Renal pelvis (tissue), 12 donors: ENCODE measurements at places on chromosomes 1 and 21.

GRCh38 chr1:56416495-56416894 is 162.9 kb downstream of the PLPP3 start:
- DNase-seq = no peak

DNA sequence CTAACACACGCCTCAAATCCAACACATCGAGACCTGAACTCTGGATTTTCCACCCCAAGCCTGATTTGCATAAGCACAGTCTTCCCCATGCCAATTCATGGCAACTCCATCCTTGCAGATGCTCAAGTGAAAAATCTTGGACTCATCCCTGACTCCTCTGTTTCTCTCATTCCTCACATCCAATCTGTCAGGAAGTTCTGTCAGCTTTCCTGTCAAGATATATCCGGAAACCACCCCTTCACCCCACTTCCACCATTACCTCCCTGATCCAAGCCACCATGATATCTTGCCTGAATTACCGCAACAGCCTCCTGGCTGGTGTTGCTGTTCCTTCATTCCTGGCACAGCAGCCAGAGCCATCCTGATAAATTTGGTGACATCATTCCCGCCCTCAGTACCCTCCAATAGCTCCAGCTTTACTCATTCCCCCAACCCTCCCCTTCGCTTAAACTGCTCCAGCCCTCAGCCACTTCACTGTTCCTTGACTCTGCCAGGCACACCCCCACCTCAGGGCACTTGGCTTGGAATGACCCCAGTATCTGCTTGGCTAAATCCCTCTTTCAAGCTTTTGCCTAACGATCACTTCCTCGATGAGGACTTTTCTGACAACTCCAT is 17.4 kb downstream of the TCEA3 start:
- DNase-seq = no peak

DNA sequence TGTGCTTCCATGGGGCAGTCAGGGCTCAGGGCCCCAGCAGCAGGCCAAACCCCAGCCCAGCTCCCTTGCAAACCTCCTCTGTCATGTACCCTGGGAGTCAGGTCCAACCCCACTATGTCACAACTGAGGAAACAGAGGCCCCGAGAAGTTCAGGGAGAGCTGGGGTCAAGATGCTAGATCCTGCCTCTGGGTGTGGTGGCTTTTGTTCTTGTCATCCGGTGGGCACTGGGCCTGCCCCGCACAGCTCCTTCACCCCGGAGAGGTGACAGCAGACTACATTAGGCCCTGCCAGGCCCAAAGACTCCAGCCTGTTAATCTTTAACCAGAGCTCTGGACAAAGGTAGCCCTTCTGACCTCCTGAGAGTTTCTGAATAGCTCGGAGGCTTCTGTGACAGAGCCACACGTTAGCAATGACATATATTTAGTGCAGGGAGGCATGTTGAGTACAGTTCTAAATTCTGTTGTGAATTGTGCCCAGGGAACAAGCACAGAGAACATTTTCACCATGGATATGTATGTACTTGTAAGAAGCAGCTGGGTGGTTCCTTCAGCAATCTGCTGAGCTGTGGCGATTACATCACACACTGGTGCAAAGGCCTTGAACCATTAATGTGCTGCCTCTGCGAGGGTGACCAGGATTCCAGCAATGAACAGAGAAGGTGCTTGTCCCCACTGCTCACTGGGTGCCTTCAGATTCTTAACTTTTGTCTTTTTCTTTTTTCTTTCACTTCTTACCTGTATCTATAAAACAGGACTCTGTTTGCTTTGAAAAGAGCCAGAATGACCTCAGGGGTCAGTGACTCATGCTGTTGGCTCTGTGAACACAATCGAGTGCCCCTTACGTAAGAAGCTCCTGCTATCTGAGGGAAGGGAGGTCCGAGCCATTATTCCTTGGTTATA is 102.8 kb downstream of the RHOU start:
- peak; percentile 54 for DNase-seq

DNA sequence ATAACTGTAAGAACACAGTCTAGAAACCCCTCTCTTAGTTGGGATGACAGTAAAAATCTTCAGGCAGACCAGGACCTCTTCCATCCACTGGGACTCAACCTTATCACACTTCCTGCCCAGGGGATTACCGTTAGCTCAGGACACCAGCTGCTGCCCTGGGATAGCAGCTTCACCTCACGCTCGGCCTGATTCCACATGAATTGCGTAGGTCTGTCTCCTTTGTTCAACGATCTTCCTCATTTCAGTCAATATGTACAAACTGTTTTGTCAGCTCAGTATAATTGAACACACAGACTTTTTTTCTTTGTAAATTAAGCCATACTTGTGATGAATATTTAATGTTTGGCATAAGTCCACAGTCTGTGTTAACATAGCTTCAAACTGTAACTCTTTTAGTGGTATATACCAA is 290.4 kb downstream of the GRIK1 start:
- no peak for DNase-seq

GRCh38 chr1:75985827-75986226 is 53.6 kb upstream of the ASB17 start:
- no peak for DNase-seq

DNA sequence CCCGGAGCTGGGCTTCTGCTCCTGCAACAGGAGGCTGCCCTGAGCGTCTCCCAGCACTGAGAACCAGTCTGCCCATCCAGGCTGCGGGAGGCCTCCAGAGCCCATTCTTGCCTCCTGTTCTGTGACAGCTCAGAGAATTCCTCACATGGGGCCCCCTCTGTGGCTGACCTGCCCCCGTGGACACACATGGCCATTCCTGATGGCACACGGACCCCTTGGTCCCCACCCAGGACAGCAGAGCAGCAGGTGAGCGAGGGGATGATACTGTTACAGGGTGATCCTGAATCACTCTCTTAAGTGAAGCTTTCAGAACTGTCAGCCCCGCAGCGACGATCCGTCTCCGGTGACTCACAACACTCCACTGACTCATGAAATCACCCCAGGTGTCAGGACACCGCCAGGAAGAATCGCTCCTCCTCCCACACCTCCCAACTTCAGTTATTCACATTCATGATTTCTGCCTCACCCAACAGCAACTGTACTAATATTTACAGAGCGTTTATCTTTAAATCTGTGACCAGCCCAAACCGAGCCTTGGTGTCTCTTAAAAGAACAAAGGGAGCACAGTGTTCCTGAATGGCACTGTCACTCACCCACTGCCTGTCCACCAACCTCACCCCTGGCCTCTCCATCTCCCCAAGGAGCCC is 22.5 kb downstream of the CHD5 start:
- no peak for DNase-seq

DNA sequence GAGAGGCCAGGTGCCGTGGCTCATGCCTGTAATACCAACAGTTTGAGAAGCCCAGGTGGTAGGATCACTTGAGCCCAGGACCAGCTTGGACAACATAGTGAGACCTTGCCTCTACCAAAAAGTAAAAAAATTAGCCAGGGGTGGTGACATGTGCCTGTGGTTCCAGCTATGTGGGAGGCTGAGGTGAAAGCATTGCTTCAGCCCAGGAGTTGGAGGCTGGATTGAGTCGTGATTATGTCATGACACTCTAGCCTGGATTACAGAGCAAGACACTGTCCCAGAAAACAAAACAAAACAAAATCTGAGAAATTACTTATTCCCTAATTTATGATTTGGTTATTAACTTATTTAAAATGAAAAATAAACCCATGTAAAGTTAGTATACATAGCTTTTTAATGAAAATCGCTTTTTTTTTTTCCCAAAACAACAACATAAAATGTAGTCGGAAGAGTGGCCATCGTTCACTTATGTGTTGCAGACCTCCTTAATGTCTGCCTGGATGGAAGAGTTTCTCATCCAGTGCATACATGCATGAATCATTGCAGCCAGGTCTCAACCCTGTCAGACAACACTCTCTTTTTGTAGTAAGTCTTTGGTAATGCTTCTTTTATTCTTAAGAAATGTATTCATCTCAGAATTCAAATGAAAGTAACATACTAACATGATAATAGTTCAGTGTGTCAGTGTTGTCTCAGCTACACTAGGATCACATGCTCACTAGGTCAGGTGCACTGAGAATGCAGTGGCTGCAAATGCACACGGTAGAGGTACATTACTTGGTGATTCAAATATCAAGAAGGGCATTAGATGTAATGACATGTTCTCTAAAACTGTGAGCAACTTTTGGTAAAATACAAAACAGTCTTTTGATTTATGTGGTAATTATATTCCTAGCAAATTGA is 28.0 kb downstream of the ITSN1 start:
- DNase-seq = no peak

DNA sequence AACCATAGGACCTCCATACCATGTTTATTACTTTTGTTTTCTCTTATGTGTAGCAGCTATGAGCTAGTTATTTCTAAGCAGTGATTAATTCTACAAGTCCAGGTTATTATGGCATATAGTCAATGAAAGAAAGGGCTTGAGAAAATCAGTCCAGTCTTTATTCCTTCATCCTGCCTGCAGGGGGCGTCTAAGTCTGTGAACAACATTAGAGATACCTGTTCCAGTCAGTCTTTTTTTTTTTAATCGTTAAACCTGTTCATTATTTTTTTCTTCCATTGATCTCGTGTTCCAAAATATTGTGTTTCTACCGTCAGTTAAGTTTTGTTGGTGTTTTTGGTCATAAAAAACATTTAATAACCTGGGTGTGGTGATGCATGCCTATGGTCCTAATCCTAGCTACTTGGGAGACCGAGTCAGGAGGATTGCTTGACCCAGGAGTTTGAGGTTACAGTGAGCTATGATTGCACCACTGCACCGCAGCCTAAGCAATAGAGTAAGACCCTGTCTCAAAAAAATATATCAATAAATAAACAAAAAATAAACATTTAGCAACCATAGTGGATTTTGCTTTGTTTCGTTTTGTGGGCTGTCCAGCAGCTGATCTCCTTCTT is 29.4 kb upstream of the CD2 start:
- peak; percentile 39 for DNase-seq

- no peak for DNase-seq
Observed at GRCh38 chr1:22963044-22963677, 9.5 kb downstream of the LACTBL1 start.

DNA sequence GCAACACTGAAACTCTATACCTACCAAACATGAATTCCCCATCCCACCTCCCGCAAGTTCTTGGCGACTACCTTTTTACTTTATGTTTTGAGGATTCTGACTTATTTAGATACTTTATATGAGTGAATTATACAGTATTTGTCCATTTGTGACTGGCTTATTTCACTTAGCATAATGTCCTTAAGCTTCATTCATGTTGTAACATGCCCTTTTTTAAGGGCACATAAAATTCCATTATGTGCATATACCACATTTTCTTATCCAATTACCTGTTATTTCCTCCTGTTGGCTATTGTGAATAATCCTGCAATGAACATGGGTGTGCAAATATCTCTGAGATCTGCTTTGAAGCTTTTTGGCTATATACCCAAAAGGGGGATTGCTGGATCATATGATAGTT is 22.0 kb upstream of the CHIT1 start:
- no peak for DNase-seq

GRCh38 chr1:197798492-197798891 is 23.2 kb upstream of the DENND1B start:
- DNase-seq = no peak

DNA sequence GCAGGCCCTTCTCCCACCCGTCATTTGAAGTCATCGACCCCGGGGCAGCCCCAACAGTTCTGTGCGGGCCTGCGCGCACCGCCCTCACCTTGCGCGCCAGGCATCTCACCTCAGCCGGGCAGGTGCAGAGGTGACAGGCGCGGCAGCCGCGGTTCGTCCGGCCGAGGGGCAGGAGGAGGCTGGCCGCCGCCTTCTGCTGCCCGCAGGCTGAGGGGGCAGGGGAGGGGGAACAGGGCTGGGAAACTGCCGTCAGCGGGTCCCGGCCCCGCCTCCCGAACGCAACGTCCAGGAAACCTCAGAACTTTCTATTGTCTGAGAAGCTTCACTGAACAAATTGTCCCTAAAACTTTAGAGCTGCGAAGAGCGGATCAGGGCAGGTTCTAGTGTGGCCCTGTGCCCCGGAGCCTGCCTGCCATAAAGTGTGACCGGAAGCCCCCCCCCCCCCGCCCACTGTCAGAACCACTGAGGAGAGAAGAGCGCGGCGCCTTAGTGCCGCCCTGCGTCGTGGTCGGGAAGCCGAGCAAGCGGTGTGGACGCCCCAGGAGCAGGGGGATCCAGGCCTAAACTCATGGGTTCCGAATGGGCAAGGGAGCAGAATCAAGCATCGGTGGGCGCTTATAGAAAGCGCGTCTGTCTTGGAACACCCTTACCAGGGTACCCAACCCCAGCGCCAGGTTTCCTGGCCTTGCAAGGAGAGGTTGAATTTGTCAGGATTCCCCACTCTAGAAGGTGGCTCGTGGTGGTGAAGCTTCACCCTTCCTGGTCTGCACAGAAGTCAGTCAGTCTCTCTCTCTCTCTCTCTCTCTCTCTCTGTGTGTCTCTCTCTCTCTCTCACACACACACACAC is 13.3 kb upstream of the TBX15 start:
- no peak for DNase-seq

GRCh38 chr1:225343618-225344017 is 84.2 kb downstream of the LBR start:
- no peak for DNase-seq

DNA sequence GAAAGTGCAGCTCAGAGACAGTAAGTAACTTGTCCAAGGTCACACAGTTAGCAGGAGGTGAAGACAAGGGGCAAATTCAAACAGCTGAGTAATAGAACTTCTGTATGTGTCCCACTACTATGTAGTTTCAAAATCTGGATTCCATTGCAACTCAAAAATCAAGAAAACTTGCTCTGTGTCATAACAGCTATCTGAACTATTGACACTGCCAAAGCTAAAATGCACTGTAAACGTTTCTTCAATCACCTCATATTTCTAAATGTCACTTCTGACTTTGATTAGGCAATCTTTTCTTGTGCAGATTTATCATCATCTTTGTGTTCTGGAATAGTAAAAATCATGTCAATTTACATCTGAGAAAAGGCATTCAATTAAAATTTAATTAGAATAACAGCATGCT is 957.6 kb downstream of the MRPL39 start:
- no peak for DNase-seq

DNA sequence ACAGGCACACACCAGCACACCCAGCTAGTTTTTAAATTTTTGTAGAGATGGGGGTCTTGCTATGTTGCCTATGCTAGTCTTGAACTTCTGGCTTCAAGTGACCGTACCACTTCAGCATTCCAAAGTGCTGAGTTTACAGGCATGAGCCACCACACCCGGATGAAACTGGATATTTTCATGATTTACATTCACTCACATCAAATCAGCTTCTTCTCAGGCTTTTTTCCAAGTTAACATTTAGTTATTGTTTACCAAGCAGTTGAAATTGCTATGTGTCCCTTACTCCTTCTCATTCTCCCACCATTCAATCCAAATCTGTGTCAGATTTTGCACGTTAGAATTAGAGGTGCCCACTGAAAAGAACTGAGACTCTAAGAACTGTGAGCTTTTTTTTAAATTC is 18.4 kb downstream of the RIT1 start:
- no peak for DNase-seq

- DNase-seq = no peak
Observed at GRCh38 chr1:191963781-191964455, 194.3 kb upstream of the RGS18 start.

- DNase-seq = peak; percentile 62
Observed at GRCh38 chr1:210292231-210292871, 36.4 kb upstream of the HHAT start.

GRCh38 chr1:66275601-66276023 is 258.3 kb upstream of the SGIP1 start:
- no peak for DNase-seq
